ENCODE measurements at places on chromosomes 12 and 14.
A peak's percentile ranks its signal among the peaks of the same experiment; 100 is the strongest.

- no peak for DNase-seq
Measured at GRCh38 chr12:108613548-108613947, 15.7 kb upstream of the TMEM119 start.

GRCh38 chr14:104881369-104881979 lies 16.4 kb downstream of the CEP170B start:
- no peak for DNase-seq

DNA sequence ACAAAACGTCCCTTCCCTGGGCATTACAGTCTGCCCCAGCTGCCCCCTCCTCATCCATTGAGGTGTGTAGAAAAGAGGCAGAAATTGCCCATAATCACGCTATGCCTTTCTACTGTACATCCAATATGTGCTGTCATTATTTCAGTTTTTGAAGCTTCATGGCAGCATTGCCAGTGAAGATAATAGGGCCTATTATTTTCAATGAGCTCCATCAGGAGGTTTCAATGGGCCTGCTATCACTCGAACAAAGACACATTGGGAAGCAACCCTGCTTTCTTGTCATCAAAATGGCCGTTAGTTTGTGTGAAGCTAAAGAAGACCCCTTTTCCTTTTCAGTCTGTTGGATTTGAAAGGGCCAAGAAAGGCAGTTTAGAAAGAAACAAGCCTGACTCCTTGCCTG lies 653.8 kb downstream of the NOVA1 start:
- DNase-seq, result no peak

- no peak for DNase-seq
Measured at GRCh38 chr14:68141281-68142088, 321.9 kb downstream of the RAD51B start.

DNA sequence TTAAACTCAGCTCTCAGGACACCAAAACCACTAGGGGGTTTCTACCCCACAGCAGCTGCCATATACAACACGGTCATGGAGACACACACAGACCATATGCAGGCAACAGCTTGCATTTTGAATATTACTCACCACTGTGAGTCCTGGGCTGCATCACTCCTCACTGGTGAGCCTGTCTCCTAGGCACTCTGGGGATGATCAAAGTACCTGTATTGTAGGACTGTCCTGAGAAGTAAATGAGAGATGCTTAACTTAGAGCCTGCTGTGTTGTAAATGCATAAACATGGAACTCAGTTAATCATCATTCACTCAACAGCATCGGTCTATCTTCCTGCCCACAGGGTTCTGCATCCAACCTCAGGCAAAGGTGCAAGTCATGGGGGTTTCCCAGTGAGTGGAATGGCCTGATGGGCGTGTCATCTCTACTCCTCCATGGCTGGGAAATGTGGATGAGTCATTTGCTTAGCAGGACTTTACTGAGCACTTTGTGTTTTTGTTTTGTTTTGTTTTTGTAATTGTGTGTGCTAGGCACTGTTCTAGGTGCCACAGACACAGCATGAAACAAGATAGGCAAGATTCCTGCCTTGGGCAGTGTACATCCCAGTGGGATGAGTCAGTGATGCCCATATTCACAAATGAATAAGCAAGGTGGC lies 1141.2 kb upstream of the TMEM132C start:
- DNase-seq, result no peak

GRCh38 chr12:89345830-89346740 lies 6.2 kb downstream of the DUSP6 start:
- peak; percentile 78 for DNase-seq

DNA sequence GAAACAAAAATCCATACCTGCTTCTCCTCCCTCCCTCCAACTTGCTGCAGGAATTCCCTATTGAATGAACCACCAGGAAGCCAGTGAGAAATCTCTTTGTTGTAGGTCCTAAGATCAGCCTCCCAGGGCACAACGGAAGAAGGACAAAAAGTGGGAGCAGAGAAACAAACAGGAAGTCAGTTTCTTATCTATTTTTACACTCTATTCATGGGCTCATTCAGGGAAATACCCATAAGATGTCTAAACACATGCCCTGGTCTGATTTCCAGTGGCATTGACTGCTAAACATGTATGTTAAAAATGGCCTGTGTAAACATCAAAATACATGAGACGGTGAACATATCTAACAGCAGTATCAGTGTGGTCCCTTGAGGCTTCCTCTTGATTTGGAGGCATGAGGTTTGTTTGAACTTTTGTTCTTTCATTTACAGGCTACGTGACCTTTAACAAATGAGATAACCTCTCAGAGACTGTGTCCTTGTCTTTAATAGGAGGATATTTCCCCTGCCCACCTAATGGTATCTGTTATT lies 18.8 kb downstream of the GPR65 start:
- DNase-seq, result no peak

DNA sequence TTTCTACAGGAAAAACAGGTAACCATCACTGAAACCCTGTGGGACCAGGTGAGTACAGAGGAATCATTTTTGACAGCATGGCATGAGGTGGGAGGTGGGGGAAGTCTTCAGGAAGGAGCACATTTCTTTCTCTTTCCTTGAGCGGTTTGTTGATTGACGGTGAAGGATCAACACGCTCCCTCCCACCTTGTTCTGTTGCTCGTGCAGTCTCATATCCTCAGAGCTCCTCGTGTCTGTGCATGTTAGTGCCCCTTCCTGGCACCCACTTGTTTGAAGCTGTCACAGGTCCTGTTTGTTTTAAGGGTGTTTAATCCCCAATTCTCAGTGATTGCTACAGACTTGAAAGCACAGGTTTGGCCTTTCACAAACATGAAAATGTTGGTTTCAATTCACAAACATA lies 4.4 kb downstream of the C12orf54 start:
- no peak for DNase-seq

DNA sequence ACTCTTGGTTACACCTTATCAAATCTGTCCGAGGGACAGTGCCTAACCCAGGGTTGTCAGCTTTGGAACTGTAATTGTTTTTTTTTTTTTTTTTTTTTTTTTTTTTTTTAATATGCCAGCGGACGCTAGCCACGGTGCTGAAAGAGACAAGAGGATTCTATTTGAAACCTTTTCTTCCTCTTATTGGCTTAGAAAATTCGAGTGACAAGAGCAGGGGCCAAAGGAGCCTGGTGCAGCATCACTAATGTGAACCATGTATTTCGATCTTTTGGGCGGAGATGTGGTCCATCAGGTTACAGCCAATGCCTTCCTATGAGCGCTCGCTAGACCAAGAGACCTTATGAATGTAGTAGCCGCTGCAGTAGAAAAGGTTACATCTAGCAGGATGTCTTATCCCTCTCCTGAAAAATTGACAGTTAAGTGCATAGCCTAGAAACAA lies 922 bp downstream of the PTPRR start:
- DNase-seq, result no peak

GRCh38 chr12:12723681-12724420 lies 6.7 kb downstream of the CDKN1B start:
- no peak for DNase-seq

DNA sequence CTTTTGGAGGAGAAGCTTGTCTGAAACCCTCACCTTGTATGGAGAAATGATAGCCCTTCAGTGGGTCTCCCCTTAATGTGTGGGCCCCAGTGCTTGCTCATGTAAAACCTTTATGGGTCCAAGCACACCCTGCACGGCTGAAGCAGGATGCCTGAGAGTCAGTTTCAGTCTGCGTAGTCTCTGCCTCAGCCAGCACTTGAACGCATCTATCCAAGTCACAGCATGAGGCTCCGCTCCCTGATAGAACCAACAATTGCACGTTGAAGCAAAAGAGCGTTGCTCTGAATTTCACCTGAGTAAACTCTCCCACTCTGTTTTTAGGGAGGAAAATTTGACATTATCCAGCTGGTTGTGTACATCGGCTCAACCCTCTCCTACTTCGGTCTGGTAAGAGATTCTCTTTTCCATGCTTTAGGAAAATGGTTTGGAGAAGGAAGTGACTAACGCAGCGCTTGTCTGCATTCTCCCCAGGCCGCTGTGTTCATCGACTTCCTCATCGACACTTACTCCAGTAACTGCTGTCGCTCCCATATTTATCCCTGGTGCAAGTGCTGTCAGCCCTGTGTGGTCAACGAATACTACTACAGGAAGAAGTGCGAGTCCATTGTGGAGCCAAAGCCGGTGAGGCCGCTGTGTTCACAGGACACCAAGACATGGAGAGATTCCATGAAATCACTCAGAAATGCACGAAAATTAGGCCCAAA lies 33.0 kb upstream of the P2RX4 start:
- DNase-seq, result no peak

DNA sequence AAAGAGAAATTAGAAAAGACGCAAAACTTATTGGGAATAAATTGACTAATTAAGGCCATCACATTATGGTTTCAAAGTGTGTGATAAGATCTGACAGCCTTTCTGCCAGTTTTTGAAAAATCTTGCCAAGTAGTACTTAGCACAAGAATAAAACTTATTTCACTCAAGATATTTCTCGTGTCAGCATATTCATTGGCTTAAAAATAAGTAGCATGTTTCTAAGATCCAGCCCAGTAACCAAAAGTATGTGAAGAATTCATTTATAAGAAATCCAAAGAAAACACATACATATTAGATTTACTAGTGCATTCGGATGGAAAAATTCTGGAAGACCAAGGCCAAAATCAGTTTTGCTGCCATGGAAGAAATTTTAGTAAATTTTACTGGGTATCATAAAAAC lies 1135.0 kb downstream of the GALC start:
- no peak for DNase-seq

DNA sequence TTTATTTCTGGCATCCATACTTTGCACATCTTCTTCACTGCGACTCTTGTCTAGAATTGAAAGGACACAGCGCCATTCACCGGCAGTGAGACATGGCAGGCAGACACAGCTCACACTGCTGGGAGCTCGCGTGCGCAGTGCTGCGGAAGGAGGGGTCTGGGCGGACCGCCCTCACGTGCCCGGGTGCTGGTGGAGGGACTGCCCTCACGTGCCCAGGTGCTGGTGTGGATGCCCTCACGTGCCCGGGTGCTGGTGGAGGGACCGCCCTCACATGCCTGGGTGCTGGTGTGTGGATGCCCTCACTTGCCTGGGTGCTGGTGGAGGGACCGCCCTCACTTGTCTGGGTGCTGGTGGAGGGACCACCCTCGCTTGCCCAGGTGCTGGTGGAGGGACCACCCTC lies 27.9 kb upstream of the GOLGA3 start:
- no peak for DNase-seq

DNA sequence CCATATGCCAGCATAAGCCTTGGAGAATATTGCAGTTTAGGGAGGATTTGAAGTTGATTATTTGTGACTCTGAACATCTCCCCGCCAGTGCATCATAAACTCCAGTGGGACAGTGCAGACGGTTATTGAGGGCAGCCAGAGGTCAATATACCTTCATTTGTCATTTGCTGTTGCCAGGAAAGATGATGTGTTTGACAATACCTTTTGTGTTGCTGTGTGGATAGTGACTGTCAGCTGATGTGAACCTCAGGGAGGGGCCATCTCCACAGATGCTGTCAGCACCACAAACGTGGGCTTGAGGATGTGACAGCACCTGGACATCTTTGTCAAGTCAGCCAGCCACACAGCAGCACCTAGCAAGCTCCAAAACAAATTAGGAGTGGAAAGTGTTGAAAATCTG lies 11.5 kb downstream of the CCDC198 start:
- DNase-seq, result no peak

- no peak for DNase-seq
Measured at GRCh38 chr12:45356822-45357538, 141.1 kb downstream of the ANO6 start.

GRCh38 chr14:95500201-95500681 lies 16.2 kb downstream of the SYNE3 start:
- no peak for DNase-seq

DNA sequence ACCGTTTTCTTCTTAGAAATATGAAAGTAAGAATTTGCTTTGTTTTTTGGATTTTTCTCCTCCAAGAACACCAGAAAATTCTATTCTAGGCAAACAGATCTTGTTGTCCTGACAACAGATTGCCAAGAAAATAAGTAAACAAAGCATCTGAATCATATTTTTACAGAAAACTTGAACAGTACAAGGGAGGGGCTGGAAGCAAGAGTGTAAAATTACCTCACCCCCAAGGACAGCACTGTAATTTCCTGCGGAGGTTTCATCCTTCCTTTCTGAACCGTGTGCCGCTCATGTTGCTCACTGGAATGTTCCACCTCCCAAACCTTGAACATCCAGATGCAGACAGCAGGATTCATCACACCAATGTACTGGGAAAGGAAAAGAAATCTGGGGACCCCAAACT lies 5.4 kb upstream of the CAMKK2 start:
- DNase-seq, result no peak

DNA sequence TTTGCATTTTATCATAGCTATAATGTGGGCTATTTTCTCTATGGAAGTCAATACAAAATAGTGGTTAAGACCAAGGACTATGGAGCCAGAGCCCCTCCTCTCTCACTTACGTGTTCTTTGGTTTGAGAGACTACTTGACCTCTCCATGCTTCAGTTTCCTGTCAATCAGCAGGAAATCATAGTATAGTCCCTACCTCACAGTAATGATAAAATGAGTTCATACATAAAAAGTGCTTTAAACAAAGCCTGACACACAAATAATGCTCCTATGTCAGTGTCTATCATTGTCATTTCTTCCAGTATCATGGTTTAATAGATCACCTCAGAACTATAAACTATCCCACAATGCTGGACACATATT lies 90.4 kb downstream of the MED13L start:
- no peak for DNase-seq

DNA sequence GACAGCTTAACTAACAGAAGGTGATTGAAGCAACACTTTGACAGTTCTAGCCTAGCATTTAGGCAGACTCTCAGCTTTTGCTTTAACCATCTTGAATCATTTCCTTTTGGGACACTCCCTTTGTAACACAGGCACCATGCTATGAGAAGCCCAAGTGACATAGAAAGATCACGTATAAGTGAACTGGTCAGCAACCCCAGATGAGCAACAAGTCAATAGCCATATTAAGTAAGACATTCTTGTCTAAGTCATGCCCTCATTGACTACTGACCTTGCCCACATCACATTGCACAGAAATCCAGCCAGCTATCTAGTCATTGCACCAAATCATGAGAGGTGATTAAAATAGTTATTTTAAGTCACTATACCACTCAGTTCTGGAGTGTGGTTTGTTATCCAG lies 476.8 kb downstream of the TRHDE start:
- DNase-seq, result no peak

DNA sequence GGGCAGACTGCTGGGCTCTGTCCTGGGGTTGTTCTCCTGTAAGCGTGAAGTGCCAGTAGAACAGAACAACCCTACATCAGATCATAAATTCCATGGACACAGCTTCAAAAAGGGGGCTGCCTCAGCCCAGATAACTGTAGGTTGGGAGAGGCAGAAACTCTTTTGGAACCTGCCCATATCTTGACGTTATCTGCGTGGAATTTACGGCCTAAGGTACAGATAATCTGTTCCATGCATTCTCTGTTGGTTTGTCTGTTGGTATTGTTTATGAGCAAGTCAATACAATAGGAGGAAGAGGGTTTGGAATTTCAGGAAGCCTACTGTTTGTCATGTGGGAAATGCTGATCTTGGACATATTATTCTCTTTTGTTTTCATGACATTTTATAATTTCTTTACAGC lies 36.7 kb downstream of the SLC25A47 start:
- DNase-seq, result no peak

Measured in NCI-H446 (cell line).